ENCODE measurements at places on chromosomes 7 and 10. TPM values are rescaled to one million over a fixed set of nuclear protein-coding genes. Genes with fewer than 3 reads are reported as not detected.

- no peak for DNase-seq
Observed at GRCh38 chr10:93060887-93061593, 442 bp downstream of the CYP26C1 start.

The ADAP1 gene
- total RNA-seq, result 21.3 TPM

GRCh38 chr7:46363688-46364087 lies 442.6 kb upstream of the IGFBP3 start:
- no peak for DNase-seq

The ANKRD30A gene
- not detected for total RNA-seq

The LMTK2 gene
- total RNA-seq, result 5.8 TPM

- no peak for DNase-seq
Observed at GRCh38 chr10:50367732-50368131, 116.4 kb upstream of the ASAH2 start.

DNA sequence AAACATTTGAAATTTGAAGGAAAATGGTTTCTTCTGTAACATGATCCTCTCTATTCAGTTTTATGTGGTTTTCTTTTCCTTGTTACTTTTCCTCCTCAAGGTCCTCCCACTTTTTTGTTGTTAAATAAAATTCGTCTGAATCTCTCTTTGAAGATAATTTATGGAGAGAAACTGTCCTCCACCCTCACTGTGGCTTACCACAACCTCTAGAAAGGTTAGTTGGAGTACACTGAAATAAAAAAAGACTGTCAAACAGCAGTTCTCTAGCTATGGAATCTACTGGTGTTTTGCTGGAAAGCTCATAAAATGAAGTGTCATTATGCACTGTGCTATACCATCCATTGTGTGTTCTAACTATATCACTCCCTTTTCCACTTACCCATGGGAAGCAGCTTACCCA lies 189.4 kb downstream of the HDAC9 start:
- DNase-seq, result no peak

DNA sequence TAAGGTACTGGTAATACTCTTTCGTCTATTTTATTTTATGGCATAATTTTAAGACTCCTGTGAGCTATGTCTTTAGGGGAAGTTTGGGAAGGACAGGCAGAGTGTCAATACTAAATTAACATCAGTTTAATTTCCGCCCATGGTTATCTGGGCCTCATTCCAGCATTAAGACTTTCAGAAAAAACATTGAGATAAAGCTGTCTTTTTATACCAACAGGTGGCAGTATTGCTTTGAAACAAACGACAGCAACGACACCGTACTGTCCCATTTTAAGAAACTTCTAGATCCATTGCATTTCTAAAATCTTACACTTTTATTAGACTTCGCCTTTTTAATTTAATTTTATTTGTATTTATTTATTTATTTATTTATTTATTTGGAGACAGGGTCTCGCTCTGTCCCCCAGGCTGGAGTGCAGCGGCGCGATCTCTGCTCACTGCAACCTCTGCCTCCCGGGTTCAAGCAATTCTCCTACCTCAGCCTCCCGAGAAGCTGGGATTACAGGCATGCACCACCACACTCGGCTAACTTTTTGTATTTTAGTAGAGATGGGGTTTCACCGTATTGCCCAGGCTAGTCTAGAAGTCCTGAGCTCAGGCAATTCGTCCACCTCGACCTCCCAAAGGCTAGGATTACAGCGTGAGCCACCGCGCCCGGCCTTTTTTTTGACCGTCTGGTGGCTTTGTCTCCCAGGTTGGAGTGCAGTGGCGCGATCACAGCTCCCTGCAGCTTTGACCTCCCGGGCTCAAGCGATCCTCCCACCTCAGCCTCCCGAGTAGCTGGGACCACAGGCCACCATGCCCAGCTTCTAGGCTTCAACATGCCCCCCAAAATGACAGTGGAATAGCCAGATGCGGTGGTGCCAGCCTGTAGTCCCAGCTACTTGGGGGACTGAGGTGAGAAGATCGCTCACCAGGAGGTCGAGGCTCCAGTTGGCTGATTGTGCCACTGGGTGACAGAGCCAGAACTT lies 78.7 kb upstream of the C1GALT1 start:
- peak; percentile 53 for DNase-seq

DNA sequence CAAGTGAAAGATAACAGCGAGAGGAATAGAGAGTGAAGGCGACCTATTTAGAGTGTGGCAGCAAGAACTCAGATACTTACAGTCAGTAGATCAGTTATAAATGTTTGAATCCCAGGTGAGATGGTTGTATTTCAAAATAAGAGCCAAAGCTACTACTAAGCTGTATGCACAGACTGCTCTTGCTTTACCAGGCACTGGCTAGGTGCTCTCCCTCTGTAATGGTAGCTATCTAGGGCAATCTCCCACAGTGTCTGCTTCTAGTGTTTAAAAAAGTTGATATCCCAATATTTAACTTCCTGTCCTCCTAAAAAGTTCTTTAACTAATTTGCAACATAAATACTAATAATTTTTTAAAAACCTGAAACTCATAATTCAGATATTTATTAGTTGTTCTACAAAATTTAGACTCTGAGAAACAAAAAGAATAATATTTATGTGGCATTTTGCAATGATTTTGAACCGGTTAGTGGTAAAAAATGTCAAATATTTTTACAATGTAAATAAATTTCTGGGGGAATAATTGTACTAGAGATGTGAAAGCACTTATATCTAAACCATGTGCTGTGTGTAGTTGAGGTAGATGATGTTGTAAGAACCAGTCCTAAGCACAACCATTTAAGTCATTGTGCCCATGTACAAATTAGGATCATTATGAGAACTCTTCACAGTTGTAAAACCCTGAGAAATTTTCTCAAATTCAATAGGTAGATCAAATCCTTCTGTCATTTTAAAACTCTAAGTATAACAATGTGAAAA lies 349.3 kb upstream of the SEMA3D start:
- no peak for DNase-seq

- peak; percentile 25 for DNase-seq
Observed at GRCh38 chr10:3776796-3777571, 8.0 kb downstream of the KLF6 start.

- DNase-seq, result no peak
Observed at GRCh38 chr10:22324893-22325271, 4.0 kb downstream of the BMI1 start.

The DPP6 gene
- 11.1 TPM for total RNA-seq

- DNase-seq, result no peak
Observed at GRCh38 chr10:47253651-47254375, 46.2 kb upstream of the GDF10 start.

GRCh38 chr7:127997226-127997922 lies 33.9 kb downstream of the LRRC4 start:
- DNase-seq, result no peak

The PPP3CB gene
- 6.6 TPM for total RNA-seq

GRCh38 chr10:90945491-90946070 lies 24.7 kb upstream of the ANKRD1 start:
- no peak for DNase-seq

The KCND2 gene
- total RNA-seq, result not detected

DNA sequence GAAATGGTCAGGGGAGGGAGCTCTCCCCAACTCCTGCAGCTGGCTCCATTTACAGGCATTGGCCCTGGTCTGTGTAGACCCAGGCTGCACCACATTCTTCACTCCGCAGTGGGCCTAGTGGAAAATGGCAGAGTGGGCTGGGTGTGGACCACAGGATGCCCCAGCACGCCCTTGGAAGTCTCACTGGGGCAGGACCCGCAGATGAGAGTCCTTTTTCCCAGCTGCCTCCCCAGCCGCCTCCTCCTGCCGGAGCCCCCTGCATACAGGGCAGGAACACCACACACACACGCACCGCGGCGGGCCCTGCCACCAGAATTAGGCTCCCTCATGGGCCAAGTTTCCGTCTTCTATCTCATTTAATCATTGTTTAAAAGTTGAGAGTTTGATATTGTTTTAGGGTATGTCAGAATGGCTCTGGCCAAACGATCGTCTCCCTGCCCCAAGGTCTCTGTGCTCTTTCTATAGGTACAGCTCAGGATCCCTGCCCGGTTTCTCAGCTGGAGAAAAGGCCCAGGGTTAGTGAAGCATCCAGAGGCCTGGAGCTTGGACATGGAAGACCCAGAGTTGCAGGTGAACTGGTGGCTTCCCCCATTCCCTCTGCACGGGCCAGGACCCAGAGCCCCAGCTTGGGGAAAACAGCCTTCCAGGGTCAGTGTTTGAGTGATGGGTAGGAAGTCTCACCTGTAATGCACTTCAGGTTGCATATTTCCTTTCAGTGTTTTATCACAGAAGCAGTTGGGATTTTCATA lies 42.0 kb downstream of the ZNF467 start:
- no peak for DNase-seq

The ELAPOR2 gene
- 28.7 TPM for total RNA-seq

DNA sequence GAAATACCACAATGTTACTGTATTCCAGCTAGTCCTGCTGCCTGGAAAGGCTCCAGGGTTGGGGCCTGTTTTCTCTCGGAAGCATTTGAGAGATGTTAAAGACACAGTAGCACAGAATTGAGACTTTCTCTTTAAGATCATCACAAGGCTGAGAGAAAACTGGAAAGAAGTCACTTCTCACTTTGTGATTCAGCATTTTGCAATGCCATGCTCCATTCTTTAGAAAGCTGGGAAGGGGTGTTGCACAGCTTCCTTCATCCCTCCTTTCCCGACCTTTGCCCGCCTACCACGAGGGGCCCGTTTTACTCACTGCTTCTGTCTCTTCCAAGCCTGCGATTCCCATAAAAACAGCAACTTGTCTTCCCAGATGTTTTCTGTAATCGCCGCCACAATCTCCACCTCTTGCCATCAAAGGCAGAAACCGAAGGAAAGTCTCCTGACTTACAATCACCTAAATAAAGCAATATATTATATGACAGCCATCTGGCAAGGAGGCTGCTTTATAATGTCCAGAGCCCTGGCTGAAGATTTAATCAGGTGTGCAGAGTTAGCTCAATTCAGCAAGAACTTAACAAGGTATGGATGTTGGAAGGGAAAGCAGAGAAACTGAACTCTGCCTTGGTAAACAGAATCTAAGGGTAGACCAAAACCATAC lies 18.9 kb downstream of the NOD1 start:
- DNase-seq, result no peak

DNA sequence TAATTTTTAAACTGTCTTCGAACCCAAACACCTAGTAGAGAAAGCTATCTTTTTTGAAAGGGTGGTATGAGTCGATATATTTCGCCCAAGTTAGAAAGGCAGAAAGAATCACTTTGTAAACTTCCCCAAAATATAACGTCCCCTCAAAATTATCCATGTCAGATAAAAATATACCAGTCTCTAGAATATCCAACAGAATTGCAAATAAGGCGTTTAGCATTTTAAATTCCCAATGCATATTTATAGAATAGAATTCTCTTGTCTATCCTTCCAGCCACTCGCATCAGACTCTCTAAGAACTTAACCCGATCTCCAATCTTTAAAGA lies 2.1 kb downstream of the CTBP2 start:
- DNase-seq, result no peak

The FBXL13 gene
- total RNA-seq, result 1.7 TPM

The NPY4R gene
- total RNA-seq, result not detected

DNA sequence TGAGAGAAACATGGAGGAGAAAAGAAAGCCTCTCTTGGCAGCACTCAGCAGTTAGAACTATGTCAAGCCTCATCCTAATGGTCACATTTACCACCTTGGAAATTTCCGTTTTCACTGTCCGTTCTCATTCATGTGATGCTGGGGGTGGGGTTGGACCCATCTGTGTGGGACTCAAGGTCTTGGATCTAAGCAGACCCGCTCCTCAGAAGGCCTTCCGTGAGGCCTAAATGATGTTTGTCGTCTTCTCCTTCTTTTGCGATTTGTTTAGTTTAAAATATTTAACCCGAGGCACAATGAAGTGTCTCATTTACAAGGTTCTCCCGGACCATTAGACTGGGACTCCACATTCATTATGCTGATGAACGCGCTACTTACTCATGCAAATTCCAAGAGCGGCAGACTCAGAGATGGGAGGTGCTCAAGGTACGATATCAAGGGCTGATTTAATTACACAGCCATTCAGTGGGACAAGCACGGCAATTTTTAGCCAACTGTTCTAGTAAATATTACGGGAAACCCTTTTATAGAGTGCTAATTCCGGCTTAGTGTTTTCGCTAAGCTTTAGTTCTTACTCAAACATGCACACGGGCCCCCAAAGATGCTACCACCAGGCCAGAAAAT lies 109.1 kb upstream of the EFCAB10 start:
- no peak for DNase-seq

GRCh38 chr10:17109475-17110207 lies 20.0 kb downstream of the CUBN start:
- DNase-seq, result no peak

The BRAT1 gene
- total RNA-seq, result 87.3 TPM

DNA sequence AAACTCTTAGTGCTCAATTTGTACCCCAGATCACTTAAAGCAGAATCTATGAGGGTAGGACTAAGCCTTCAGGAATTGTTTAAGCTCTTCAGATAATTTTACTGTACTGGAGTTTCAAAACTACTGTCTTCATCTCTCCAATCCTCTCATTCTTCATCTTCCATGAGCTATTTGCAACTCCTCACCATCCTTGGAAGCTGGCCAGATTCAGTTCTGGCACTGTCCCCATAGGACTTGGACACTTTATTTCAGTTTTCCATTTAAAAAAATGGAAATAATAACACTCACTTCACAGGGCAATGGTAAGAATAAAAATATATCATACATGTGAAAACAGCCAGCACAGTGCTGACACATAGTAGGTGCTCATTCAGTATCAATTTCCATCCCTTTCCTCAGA lies 74.6 kb downstream of the PPP1R17 start:
- peak; percentile 13 for DNase-seq

- DNase-seq, result no peak
Observed at GRCh38 chr10:84901885-84902284, 573.5 kb downstream of the CCSER2 start.

DNA sequence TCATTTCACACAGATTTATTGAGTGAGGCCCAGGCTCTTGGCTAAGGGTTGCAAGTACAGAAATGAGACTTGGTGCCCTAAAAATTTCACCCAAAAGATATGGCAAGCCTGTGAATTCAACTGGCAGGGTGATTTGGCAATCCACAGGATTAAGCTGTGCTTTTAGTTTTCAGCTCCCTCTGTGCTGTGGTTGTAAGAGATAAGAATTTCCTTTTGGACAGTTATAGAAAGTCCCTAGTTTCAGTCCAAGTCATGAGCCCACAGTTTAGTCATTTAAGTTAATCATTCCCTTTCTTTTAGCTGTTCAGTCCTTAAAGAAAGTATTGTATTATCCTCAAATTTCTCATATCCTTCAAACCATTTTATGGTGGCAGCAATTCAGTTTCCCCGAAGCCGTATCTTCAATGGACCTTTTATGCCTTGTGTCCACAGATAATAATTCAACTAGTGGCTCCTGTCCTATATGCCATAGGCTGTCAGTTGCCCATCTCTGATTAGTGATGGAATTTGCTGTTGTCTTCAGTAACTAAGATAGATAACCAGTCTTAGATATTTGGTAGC lies 73.4 kb upstream of the NAMPT start:
- DNase-seq, result no peak

- DNase-seq, result peak; percentile 9
Observed at GRCh38 chr7:99002148-99002826, 124.0 kb downstream of the TRRAP start.

The NKX1-2 gene
- 0.06 TPM for total RNA-seq

The FAM25A gene
- total RNA-seq, result not detected

- peak; percentile 44 for DNase-seq
Observed at GRCh38 chr7:23055582-23056178, 41.8 kb upstream of the HYCC1 start.

GRCh38 chr7:37100735-37101331 lies 347.8 kb downstream of the ELMO1 start:
- DNase-seq, result no peak

The FRA10AC1 gene
- total RNA-seq, result 4.3 TPM

The VWA2 gene
- not detected for total RNA-seq
